ENCODE measurements at places on chromosomes 6 and 20.

GRCh38 chr6:32742374-32742773 lies 1.2 kb downstream of the HLA-DQA2 start:
- no peak for DNase-seq

GRCh38 chr6:38375341-38375740 lies 264.4 kb downstream of the BTBD9 start:
- no peak for DNase-seq

DNA sequence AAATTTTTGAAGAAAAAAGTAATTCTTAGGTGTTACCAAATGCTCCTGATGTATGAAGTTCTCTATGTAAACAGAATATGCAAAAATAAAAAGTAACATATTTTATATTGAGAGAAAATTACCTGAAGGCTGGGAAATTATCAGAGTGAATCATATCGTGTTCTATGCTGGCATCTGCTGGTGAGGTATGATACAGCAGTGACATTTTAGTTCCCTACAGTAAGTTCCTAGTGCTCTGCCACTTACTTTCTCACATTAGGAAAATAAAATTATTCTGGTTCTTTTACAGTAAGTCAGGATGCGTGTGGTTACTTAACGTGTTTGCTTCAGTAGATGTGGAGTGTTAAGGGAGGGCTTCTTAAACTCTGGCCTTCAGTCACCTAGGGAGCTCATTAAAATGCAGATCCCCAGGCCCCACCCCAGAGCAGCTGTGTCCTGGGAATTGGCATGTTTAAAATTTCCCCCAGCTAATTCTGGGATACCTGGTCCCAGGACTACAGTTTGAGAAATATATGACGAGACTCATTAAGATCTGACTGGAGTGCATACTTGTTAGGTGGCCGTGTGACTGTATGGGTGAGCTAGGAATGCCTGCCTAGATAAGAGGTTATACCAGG lies 3.2 kb downstream of the ACTR5 start:
- no peak for DNase-seq

GRCh38 chr6:32937230-32937633 lies 3.6 kb downstream of the HLA-DMB start:
- no peak for DNase-seq

- peak; percentile 94 for DNase-seq
Observed at GRCh38 chr6:159693128-159693893, at the start of gene SOD2. Gene SOD2 (minus strand): TSS chr6:159693241. CDS start chr6:159693167, 74 bp downstream.

GRCh38 chr20:21380711-21381110 lies 16.6 kb downstream of the NKX2-4 start:
- DNase-seq: no peak

GRCh38 chr6:170075659-170076223 lies 215.1 kb downstream of the DLL1 start:
- peak; percentile 39 for DNase-seq

DNA sequence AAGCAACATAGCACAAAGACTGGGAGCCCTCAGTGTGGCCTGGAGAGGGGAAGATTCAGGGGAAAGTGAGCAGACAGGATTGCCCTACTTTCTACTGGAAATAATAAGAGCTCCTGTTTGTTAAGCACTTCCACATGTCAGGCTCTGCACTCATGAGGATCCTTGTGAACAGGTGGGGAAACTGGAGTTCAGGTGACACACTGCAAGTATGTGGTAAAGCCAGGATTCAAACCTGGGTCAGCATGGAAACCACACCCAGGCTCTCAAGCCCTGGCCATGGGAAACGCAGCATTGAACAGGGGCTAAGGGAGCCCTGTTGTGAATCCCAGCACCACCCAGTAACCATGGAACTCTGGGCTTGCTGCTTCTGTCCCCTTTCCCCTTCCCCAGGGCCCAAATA lies 42.8 kb upstream of the ID1 start:
- DNase-seq: no peak

Data from activated effector memory CD4-positive, alpha-beta T cell treated with anti-CD3 and anti-CD28 coated beads, Interleukin-2, amount 50 U/mL, for 16 hours (primary cell).